ENCODE measurements at places on chromosomes 4 and X. TPM values are rescaled to one million over a fixed set of nuclear protein-coding genes. Genes with fewer than 3 reads are reported as not detected.

- H3K36me3 ChIP-seq, result no peaks in the 10 kb centered on the region
- no peak overlapping the region for H3K27ac ChIP-seq
- no peaks in the 10 kb centered on the region for H3K27me3 ChIP-seq
- no peak for DNase-seq
These were observed 330.9 kb downstream of the CXXC4 start for GRCh38 chr4:104163820-104164219.

DNA sequence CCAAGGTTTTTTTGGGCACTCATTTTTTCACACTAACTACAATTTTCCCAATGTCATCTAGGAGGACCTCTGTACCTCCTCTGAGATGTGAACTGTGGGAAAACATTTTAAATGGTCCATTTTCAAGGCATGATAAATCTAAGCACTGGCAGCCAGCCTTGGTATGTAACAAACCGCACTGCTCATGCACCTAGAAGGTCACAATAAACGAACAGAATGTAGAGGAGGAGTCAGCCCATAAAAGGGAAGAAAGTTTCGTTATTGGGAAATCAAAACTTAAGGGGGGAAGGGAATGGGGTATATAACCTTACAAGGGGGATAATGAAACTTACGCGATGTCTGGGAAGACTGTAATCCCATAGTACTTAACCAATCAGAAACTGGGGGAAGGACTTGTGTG lies 16.4 kb downstream of the COX18 start:
- H3K4me3 ChIP-seq, result no peak overlapping the region
- no peak overlapping the region for H3K27ac ChIP-seq
- H3K4me1 ChIP-seq, result no peaks in the 10 kb centered on the region
- DNase-seq, result no peak

GRCh38 chrX:15497865-15498264 lies 2.7 kb upstream of the BMX start:
- H3K4me1 ChIP-seq, result peaks cover 8% of the 10 kb centered on the region
- H3K36me3 ChIP-seq, result no peaks in the 10 kb centered on the region

SLC49A3 gene
- 0.31 TPM for total RNA-seq
